Esophagus muscularis mucosa (tissue), 4 donors: ENCODE measurements at places on chromosomes 5 and 9. TPM values are rescaled to one million over a fixed set of nuclear protein-coding genes. Genes with fewer than 3 reads are reported as not detected.

DNA sequence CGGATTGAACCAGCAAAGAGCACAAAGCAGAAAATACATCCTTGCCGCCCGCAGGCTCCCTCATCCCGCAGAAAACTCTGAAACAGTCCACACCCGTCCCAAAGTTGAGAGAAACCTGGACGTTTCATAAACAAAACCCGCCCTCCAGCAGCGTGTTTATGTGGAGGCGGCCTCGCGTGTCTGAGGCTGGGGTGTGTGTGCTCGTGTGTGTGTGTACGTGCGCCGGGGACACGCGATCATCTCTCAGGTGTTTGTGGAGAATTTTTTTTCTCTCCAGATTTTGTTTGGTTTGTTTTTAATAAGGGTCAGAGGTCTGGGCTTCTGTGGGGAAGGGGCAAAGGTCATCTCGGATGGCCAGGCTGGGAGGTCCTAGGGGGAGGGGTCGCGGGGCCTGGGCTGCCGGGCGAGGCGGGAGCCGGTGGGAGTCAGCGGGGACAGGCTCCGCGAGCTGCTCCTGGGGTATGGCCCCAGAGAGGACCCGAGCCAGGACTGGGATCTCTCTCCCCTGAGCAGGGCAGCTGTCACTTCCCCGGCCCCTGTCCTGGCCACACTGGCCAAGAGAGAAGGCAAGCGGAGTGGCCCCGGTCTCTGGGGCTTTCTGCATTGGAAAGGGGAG is 206.4 kb downstream of the C9orf50 start:
- no peaks in the 10 kb centered on the region for H3K36me3 ChIP-seq
- peak overlapping the region; percentile 95 for H3K27ac ChIP-seq

DNA sequence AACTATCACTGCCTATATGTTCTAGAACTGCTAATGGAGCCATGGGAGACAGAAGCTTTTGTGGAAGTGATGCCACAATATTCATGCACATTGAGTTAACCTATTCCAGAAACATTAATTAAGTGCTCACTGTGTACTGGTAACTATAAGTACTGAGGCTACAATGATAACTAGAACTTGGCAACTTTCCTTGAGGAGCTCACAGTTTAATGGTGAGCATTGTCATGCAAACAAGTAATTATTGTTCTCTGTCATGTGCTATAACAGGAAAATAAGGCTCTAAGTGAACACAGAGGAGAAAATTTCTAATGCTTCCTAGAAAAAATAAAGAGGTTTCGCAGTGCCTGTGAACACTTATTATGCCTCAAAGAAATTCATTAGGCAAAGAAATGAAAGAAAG is 142.2 kb downstream of the BAAT start:
- H3K27me3 ChIP-seq, result no peaks in the 10 kb centered on the region
- no peaks in the 10 kb centered on the region for H3K36me3 ChIP-seq
- no peak overlapping the region for H3K4me3 ChIP-seq
- DNase-seq, result no peak
- H3K27ac ChIP-seq, result no peak overlapping the region

GRCh38 chr5:75337366-75338021 is 474 bp downstream of the HMGCR start:
- H3K4me3 ChIP-seq, result peak overlapping the region; percentile 97
- H3K4me1 ChIP-seq, result peaks cover 13% of the 10 kb centered on the region

Gene SV2C
- 0.99 TPM for total RNA-seq

Gene ZDHHC11B
- 11.7 TPM for total RNA-seq

Gene COL5A1
- 36.0 TPM for total RNA-seq

Gene GFRA3
- total RNA-seq, result 2.5 TPM

Gene B4GALT7
- 17.9 TPM for total RNA-seq

DNA sequence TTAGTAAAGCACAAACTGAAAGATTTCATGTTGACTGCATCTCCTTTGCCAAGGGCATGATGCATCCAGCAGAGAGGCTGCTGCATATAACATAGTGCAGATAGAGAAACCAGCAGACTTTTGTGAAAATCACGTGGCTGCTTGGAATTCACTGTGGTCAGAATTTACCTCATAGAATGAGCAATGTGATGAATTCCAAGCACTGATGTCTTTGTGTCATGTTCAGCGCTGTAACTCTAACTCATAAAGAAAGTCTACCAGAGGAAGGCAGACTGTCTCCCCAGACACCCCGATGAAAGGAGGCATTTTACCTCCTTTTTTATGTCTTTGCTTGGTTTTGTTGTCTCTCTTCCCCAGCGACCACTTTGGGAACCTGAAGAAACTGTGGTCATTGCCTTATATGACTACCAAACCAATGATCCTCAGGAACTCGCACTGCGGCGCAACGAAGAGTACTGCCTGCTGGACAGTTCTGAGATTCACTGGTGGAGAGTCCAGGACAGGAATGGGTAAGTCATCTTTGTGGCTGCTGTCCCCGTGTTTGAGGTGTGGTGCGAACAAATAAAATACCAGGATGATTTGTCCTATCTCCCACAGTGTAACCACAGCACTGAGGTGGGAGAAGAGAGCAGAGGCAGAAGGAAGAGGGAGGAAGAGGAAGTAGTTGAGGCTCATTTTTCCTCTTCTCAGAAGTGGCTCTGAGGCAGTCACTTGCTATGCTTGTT is 42.0 kb downstream of the ITK start:
- H3K36me3 ChIP-seq, result no peaks in the 10 kb centered on the region
- no peaks in the 10 kb centered on the region for H3K4me1 ChIP-seq
- H3K27me3 ChIP-seq, result no peaks in the 10 kb centered on the region

DNA sequence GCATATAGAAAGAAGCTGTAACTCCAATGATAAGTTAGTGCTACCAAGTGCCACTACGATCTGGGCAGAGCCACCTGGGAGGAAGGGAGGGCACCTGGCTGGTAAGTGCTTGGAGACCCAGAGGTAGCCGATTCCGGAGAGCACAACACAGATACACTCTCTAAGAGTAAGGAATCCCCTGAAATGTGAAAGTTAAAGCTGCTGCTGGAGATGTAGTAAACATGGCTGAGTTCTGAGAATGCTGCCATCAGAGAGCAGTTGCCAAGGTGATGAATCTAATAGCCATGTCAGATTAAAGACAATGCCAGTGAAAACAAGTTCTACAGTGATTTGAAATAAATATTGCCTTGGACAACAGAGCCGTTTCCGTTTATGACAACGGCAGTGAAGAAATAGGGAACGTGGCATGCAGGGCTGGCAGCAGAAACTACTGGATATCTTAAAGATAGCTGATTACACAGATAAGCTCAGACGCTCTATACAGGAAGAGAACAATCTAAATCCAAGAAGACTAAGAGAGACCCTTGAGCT is 561.2 kb upstream of the C9orf72 start:
- H3K27me3 ChIP-seq, result no peaks in the 10 kb centered on the region
- no peaks in the 10 kb centered on the region for H3K36me3 ChIP-seq
- no peak overlapping the region for H3K4me3 ChIP-seq
- DNase-seq, result no peak
- no peak overlapping the region for H3K27ac ChIP-seq

DNA sequence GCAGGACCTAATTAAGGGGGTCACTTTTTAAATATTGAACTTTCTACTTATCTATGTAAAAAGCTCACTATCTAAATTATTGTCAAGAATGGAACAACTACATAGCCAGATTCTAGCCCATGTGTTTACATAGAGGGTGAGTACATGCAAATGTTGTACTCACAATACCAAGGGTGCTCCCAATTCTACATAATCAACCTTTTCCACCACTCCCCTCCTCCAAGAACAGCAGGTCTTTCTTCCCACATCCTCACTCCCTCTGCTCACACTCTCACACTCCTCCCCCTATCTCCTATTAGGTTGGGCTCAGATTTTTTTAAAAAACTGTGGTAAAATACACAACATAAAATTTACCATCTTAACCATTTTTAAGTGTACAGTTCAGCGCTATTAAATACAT is 325.4 kb downstream of the ARL15 start:
- no peak overlapping the region for H3K27ac ChIP-seq
- H3K4me3 ChIP-seq, result no peak overlapping the region
- no peaks in the 10 kb centered on the region for H3K36me3 ChIP-seq
- no peaks in the 10 kb centered on the region for H3K4me1 ChIP-seq
- H3K27me3 ChIP-seq, result no peaks in the 10 kb centered on the region

GRCh38 chr5:111582993-111583601 is 70.8 kb upstream of the STARD4 start:
- no peaks in the 10 kb centered on the region for H3K27me3 ChIP-seq
- no peaks in the 10 kb centered on the region for H3K4me1 ChIP-seq
- no peak for DNase-seq
- no peaks in the 10 kb centered on the region for H3K36me3 ChIP-seq
- no peak overlapping the region for H3K27ac ChIP-seq

- H3K36me3 ChIP-seq, result no peaks in the 10 kb centered on the region
- no peak overlapping the region for H3K27ac ChIP-seq
- H3K4me1 ChIP-seq, result peaks cover 12% of the 10 kb centered on the region
- no peak overlapping the region for H3K4me3 ChIP-seq
- H3K27me3 ChIP-seq, result no peaks in the 10 kb centered on the region
Observed at GRCh38 chr9:95644377-95644776, 127.6 kb upstream of the PTCH1 start.

GRCh38 chr5:168073991-168074800 is 217.2 kb upstream of the WWC1 start:
- H3K27me3 ChIP-seq, result no peaks in the 10 kb centered on the region
- DNase-seq, result no peak
- no peaks in the 10 kb centered on the region for H3K36me3 ChIP-seq

DNA sequence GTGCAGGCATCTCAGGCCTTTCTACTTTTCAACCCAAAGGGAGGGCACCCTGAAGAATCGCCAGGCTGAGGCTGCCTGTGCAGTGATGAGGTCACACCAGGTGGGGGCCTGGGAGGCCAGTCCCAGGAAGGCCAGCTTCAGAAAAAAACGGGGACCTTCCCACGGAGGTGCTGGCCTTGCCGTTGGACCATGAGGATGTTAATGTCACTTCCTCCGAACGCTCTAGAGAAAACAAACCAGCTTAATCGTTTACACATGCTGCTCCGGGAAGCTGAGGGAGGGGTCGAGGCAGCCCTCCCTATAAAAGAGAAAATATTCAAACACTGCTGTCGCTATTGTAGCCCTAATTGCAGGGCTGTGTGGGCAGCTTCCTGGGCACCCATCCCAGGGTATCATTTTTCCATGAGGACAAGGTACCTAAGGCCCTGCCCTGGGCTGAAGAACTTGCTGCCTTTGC is 27.0 kb downstream of the PTGES start:
- no peak for DNase-seq
- H3K4me3 ChIP-seq, result no peak overlapping the region
- H3K27me3 ChIP-seq, result no peaks in the 10 kb centered on the region

DNA sequence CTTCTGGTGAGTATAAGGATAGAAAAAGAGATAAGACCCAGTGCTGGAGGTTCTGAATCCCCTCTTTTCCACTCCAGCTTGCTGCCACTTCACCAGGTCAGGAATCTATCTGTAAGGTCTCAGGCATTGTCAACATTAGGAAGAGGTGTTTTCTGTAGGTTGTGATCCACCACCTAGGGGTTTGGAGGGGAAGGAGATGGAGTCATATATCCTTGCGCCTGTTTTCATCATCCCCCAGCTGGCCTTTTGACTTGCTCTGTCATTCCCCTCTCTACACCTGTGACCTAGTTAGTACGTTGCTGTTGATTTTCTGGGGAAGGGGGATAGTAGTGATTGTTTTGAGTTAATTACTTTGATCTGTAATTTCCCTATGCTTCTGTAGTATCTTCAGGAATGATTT is 20.5 kb downstream of the SPINK5 start:
- no peaks in the 10 kb centered on the region for H3K27me3 ChIP-seq
- no peak overlapping the region for H3K4me3 ChIP-seq
- H3K4me1 ChIP-seq, result no peaks in the 10 kb centered on the region
- no peak for DNase-seq
- H3K36me3 ChIP-seq, result no peaks in the 10 kb centered on the region

DNA sequence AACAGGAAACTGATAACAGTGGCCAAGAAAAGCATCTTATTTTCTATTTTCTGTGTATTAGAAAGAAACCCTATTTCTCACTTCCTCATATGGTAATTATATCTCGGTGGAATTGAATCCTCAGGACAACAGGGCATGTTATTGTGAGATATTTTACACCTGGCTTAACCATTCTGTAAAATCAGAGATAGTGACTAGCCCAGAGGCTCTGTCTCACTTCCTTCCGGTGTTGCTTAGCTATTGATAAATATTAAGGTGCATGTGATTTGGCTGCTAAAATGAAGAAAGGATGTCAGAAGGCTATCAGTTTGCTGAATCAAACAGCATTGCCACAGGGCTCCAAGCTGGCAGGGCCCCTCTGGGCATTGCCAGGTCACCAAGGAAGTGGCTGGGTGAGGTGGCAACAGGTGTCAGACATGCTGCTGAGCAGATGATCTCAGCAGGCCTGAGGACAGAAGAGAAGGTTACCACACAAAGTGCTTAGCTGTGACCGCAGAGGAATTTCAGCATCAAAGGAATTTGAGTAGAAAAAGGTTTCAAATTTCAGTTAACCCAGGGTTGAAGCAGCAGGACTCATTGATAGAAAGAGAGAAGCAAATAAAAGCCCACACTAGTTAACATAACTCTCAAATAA is 330.7 kb downstream of the PDE4D start:
- H3K36me3 ChIP-seq, result no peaks in the 10 kb centered on the region
- DNase-seq, result no peak
- H3K27me3 ChIP-seq, result no peaks in the 10 kb centered on the region
- H3K27ac ChIP-seq, result no peak overlapping the region
- no peaks in the 10 kb centered on the region for H3K4me1 ChIP-seq
- no peak overlapping the region for H3K4me3 ChIP-seq

- H3K27ac ChIP-seq, result no peak overlapping the region
- no peaks in the 10 kb centered on the region for H3K4me1 ChIP-seq
- H3K4me3 ChIP-seq, result no peak overlapping the region
- H3K36me3 ChIP-seq, result no peaks in the 10 kb centered on the region
- DNase-seq, result no peak
Observed at GRCh38 chr9:96061293-96061987, 185.9 kb downstream of the ERCC6L2 start.

Gene DNAH5
- 1.2 TPM for total RNA-seq

- H3K27ac ChIP-seq, result no peak overlapping the region
- peaks cover 7% of the 10 kb centered on the region for H3K4me1 ChIP-seq
- no peak overlapping the region for H3K4me3 ChIP-seq
- no peak for DNase-seq
- H3K27me3 ChIP-seq, result no peaks in the 10 kb centered on the region
Observed at GRCh38 chr9:105697871-105698270, 3.5 kb downstream of the TMEM38B start.

DNA sequence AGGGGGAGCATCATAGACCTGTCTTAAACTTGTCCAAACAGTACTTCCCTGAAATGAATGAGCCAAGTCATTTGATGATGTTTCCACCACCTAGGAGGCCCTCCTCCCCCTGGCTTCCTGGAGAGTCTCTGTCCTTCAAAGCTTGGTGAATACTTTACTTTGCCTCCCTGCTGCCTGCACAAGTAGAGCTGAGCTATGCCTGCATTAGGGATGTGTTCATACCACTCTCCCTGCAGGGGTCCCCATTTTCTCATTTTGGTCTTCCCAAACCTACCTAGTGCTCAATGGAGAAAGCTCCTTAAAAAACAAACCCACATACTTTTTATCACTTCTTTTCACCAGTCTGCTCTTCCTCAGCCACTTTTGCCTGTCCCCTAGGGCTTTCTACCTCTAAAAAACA is 7.7 kb downstream of the CCNI2 start:
- no peak overlapping the region for H3K27ac ChIP-seq
- H3K4me1 ChIP-seq, result no peaks in the 10 kb centered on the region
- DNase-seq, result no peak
- H3K4me3 ChIP-seq, result no peak overlapping the region
- no peaks in the 10 kb centered on the region for H3K27me3 ChIP-seq
- peaks cover 42% of the 10 kb centered on the region for H3K36me3 ChIP-seq

GRCh38 chr5:135054546-135054945 is 20.5 kb upstream of the PITX1 start:
- no peak for DNase-seq
- no peak overlapping the region for H3K27ac ChIP-seq
- no peak overlapping the region for H3K4me3 ChIP-seq
